ENCODE measurements at places on chromosomes 16 and 17.

DNA sequence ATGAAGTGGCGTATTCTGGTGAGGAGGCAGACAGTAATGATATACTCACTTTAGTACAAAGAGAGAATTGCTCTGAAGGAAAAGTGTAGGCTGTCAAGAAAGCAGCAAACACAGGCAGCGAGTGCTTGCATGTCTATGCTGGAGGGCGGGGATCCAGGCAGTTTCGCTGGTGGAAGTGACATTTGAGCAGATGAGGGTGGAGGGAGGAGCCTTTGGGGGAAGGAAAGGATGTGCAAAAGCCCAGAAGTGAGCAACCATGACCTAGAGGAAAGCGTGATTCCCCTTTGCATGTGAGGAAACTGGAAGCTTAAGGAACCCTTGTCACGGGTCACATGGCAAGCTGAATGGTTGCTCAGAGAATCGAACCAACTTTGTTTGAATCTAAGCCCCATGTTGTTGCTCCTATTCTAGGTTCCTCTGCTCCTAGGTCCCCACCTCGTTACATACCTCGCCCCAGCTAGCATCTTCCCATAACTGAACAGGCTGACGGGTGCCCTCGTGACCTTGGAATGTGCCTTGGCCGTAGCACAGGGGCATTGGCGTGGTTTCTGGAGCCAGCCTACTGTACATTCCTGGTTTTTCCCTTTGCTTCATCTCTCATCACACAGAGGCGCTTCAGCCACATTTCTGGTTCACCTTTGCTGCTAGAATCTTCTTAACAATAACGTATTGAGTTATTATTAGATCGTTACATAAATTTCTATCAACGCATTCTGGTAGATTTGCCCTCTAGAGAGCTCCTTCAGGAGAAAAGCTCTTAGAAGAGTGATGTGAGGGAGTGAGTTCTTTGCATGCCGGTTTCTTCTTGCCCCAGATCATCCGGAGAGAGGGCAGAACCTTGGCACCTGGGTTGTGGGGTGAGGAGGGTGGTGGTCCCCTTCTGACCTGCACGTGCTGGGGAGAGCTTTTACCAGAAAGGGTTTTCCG, 191.8 kb downstream of the SNX29 start:
- peak; percentile 48 for DNase-seq

GRCh38 chr17:48753794-48754499, 25.4 kb upstream of the HOXB13 start:
- peak; percentile 25 for DNase-seq

GRCh38 chr16:2147981-2148671, at the start of gene RAB26:
Gene RAB26 (plus strand): TSS chr16:2148625. CDS start chr16:2148784, 159 bp downstream.
- DNase-seq = peak; percentile 69

DNA sequence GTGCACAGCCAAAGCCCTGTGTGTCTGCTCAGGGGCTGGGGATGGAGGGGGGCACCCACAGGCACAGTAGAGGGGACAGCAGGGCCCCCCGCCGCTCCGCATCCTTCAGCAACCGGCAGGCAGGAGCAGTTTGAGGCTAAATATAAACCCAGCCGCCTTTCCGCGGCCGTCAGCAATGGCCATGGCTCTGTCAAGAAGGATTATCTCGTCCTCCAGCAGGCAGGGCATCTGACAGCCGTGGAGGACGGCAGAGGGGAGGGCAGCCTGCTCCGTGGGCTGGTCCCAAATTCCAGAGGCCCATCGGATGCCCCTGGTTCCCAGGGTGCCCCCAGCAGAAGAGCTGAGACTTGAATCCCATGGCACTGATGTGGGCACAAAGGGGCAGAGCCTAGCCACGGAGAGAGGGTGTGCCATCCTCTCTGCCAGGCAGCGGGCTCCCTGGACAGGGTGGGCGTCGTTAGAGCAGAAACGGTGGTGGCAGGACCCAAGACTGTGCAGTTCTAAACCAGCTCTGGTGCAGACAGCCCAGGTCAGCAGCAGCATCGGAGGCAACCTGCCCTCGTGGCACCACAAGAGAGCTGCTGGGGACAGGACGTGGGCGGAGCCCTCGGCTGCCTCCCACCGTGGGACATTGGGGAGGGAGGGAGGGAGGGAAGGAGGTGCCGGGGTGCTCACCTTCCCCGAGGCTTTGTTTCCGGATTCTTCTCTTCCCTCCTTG, 198.8 kb upstream of the CIBAR2 start:
- DNase-seq = no peak

GRCh38 chr17:28125526-28126378, 83.3 kb downstream of the NLK start:
- no peak for DNase-seq

- DNase-seq = no peak
These were observed 805 bp upstream of the TANC2 start for GRCh38 chr17:62965174-62965685.

DNA sequence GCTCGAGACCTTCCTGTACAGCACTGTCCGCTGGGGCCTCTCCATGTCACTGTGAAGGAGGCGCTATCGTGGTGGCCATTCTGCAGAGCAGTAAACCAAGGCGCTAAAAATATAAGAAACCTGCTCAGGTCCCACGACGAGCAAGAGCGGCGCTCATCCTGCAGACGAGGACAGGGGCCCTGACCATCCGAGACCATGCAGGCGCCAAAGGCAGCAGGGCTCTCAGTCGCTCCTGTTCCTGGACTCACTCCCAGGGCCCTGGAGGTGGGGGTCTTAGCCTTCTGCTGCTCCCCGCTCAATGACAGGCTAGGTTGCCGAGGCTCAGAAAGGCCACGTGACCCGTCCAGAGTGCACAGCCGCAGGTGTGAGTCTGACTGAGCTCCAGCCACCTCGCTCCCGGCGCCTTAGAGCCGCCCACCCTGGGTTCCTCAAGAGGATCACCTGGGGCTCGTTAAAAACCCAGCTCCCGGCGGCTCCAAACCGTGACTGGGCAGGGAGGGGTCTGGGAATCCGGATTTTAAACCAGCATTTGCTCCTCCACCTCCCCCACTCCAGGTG, 509 bp upstream of the ATP2C2 start:
- no peak for DNase-seq

- DNase-seq = no peak
These were observed 9.0 kb downstream of the PIK3R5 start for GRCh38 chr17:8956465-8956902.

DNA sequence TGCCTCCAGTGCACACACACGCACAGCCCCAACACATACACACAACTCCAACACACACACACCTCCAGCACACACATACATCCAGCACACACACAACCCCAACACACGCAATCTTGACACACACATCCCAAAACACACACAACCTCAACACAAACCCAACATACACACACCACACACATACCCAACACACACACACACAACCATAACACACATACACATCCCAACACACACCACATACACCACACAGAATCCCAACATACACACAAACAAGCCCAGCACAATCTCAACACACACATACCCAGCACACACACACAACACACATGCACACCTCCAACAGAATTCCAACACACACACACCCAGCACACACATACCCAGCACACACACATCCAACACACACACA, 301.1 kb downstream of the ABCC12 start:
- DNase-seq = no peak

DNA sequence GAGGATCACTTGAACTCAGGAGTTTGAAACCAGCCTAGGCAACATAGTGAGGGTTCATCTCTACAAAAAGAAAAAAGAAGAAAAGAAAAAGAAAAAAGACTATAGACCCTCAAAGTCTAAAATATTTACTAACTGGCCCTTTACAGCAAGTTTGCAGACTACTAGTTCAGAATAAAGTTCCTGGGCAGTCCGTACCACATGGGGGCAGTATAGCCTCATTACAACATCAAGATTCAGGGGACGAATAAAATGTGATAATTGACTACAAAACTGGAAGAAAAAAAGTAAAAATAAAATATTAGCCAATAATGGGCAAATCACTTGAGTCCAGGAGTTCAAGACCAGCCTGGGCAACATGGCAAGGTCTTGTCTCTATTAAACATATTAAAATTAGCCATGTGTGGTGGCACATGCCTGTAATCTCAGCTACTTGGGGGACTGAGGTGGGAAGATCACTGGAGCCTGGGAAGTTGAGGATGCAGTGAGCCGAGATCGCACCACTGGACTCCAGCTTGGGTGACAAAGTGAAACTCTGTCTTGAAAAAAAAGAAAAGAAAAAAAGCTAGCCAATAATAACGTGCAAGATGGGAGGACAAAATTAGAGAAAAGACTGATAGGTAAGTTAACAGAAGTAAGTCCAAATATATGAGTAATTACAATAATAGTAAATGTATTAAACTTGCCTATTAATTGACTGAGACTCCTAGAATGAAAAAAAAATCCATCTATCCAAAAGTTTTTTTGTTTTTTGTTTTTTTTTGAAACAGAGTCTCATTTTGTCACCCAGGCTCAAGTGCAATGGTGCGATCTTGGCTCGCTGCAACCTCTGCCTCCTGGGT, 129.4 kb upstream of the SEC14L1 start:
- DNase-seq = peak; percentile 75

DNA sequence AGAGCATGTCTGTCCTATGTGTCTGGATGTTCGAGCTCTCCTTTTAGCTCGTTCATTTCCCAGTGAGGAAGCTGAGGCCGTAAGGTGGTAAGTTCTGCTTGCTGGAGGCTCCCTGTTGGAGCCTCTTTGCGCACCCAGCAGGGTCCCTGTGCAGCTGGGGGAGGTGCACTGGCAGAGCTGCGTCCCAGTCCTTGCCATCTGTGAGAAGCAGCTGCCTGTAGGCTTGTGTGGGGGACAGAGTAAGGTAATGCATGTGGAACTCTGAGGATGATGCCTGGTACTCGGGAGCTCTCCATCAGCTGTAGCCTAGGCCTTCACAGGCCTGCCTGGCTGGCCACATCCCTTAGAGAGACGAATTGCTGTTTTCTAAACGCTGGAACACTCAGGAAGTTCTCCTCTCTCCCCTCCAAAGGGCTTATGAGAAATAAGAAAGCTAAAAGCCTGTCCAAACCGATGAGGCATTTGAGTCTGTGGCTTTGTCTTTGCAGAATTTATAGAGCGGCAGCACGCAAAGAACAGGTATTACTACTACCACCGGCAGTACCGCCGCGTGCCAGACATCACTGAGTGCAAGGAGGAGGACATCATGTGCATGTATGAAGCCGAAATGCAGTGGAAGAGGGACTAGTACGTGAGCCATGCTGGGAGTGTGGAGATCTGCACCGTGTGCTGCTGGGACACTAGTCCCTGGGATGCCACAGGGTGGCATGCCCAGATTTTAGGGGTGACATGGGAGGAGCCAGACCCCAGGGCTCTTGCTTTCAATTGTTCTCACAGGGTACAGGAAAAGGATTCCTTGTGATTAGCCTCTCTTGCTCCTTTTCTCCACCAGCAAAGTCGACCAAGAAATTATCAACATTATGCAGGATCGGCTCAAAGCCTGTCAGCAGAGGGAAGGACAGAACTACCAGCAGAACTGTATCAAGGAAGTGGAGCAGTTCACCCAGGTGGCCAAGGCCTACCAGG, 1.6 kb downstream of the NDUFB10 start:
- peak; percentile 10 for DNase-seq

DNA sequence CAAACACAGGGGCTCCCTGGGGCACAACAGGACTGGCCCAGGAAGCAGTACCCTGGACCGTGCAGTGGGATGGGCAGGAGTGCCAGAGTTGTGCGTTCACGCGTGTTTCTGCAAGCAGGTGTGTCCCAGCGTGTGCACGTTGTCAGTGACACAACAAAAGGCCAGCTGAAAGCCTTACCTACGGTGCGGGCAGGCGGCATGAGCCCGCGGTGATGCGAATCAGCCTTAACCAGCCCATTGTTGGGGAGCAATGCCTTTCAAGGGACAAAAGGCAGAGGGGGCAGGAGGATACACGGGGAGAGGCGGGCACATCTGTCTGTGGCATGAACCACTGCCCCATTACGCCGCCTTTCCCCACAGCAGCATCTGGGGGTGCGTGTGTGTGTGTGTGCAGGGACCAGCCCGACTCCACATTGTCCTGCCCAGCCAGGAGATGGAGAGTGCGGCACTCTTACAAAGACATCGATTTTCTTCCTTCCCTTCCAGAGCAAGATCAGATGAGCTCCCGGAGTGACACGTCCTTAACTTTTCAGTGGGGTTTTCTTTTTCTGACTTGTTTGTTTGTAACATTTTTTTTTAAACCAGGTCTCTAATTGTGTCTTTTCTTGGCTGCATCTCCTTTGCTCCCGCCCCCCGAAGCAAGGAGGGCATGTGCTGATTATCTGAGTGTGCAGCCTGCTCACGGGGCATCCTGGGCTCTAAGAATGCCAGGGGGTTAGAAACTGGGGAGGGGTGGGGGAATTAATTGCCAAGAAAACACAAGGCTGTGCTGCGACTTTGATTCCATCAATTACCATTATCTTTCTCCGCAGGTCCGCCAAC, 158.1 kb downstream of the ZNF423 start:
- no peak for DNase-seq

- no peak for DNase-seq
These were observed 125.3 kb downstream of the SHISA6 start for GRCh38 chr17:11366272-11366850.

GRCh38 chr16:66401610-66402009, 25.5 kb upstream of the BEAN1 start:
- DNase-seq = no peak

DNA sequence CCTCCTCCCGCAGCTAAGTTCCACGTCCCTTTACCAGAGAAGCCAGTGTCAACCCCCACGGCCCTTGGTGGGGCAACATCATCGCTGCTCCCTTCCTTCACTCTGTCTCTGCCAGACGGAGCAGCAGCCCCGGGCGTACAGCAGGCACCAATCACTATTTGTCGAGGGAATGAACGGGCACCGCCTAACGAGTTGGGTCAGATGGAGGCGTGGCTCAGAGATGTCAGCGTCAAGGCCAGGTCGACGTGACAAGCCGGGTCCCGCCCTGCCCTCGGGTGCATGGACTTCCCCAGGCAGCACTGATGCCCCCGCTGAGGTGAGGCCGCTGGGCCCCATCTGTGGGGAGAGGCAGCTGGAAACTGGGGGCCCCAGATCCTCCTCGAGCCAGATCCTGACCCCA, 50.0 kb downstream of the CBFA2T3 start:
- DNase-seq = no peak

DNA sequence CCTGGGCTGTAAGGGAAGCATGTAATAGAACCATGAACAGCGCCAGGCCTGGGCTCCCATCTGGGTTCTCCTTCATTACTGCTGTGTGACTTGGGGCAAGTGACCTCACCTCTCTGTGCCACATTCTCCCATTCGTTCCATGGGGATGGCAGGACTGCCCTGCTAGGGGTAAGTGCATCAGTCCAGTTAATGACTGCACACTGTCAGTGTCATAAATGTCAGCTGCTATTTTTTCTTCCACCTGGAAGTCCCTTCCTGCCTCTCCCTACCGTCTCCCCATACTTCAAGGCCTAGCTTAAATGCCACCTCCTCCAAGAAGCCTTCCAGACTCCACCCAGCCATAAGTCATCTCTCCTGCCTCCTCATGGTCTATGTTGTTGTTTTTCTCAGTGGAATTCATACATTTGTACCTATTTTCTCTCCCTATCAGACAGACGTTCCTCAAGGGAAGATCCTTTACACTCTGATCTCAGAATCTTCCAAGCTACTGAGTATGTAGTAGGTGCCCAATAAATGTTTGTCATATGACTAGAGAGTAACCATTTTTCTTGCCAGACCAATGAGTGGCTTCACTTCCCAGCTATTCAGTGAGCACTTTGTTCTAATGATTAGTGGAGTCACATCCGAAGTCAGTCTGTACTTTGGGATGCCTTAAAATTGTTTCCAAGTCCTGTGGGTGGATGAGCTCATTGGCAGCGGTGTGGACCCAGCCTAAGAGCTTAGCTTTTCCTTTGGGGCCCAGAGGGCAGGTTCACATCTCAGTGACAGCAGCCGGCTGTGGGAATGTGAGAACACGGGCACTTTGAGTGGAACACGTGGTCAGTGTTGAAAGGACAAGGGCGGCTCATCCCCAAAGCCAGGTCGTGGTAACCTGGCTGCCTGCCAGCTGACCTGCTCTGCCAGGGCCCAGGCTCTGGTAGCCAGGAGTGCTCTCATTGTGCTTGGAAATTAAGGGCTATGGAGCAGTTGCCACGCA, 147.5 kb upstream of the GSE1 start:
- DNase-seq = no peak
